ENCODE measurements at places on chromosomes 16 and 17.

DNA sequence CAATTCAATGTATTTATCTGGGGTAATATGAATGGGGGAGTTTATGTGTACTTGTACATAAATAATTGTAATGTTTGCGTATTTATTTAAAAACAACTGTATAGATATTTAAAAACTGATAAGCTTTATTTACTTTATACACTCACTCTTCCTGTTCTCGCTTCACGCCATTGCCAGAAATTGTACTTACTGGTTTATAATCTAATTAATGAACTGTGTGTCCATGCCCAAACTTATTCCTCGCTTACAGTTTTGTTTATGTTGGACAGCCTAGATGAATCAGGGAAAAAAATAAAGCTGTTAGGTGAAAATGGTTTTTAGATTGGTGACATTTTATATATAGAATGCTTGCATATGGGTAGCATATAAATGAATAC, 30.8 kb downstream of the AATF start:
- no peak for DNase-seq

GRCh38 chr16:47016700-47017133, 43.2 kb upstream of the DNAJA2 start:
- DNase-seq: no peak

- DNase-seq: peak; percentile 44
Measured at GRCh38 chr16:67993207-67994039, 5.9 kb downstream of the DPEP2 start.

DNA sequence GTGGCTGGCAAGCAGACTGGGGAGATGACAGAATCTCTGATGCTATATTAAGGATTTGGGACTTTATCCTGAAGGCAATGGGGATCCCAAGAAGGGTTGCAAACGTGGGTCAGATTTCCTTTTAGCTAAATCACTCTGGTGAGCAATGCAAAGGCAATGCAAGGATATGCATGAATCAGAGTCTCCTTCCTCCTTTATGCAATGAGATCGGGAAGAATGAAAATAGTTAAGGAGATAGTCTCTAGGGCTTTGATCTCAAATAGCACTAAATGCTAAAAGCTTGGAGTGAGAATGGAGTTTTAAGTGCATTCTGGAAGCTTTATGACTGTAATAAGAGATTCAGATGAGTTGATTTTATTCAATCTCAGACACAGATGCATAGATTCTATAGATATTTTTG, 27.2 kb upstream of the SHISA9 start:
- DNase-seq: no peak

DNA sequence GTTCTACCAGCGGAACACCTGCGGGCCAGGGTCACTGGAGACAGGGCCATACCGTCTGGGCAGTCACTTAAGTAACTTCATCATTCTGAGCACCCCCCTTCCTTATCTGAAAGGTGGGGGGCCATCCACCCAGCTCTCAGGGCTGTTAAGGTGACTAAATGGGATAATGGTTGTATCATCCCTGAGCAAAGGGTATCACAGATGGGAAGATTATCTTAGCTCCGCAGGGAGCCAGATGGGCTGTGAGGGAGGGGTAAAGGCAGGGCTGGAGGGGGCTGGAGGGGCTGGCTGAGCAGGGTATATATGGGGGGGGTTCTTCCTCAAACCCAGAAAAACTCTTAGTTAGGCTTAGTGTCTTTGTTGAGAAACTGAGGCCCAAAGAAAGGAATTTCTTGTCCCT, 2.9 kb upstream of the CACNA1G start:
- DNase-seq: no peak

DNA sequence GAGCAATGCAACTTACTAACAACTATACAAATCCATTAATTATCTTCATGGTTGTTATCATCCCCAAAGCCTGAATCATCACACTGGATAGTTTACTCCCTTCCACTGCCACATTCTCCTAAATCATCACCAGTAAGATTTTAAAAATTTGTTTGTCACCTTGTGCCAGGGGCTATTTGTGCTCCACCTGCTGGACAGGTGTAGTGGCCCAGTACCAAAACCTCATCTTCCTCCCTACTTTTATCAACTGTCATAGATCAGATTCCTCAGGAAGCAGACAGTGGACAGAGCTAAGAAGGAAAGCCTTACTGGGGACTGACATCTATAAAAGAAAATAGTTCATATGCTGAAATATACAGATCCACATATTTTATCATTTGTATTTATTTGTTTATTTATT, 280.4 kb downstream of the CDH11 start:
- no peak for DNase-seq

DNA sequence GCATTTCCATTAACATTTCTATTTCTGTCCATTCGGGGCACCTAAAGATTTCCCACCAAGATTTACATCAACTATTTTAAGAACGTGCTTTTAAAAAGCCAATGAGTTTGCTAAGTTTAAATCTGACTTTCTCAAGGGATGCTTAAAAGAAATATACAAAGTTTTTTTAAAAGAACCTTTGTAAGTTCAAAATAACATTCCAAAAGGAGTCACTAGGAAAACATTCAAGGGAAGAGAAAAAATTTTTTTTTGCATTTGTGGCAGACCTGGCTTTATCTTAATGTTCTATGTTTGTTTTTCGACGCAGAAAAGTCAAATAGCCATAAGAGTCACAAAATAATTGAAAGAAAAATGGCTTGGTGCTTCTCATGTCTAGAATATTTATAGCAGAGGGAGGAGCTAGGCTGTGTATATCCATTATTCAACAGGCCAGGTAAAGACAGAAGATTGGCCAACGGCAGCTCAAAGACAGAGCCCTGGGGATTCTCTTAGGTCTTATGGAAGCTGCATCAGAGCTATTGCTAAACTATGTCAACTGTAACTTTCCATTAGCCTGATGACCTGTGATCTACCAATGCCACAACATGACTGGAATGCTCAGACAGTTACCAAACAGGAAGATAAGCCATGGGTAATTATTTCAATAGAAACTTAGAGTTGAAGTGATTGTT, 37.8 kb upstream of the MYOCD start:
- DNase-seq: no peak

GRCh38 chr16:17970816-17971331, 365.7 kb downstream of the NPIPA8 start:
- no peak for DNase-seq

DNA sequence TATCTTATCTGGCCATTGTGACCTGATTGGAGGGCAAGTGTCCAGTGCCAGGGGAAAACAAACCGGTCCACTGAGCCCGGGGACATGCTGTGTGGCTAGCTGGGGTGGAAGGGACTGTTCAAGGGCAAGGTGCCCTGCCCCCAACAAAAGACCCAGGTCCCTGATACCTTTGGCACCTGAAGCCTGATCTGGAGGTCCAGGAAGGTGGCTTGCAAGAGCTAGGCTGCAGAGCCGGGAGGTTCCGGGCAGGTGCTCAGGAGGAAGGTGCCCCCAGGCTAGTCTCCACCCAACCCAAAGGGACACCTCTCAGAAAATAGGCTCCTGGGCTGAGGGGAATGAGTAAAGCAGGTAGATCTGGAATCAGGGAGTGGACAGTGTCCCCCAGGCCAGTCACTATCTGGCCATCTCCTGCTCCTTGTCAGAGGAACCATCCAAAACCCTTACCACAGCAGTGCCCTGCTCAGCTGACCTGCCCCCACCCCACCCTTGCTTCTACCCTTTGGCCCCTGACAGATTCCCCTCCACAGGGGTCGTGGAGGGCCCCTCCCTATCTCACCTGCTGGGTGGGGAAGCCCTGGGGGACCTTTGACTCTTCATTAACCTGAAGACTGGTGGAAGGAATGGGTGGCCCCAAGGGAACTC, 6.2 kb downstream of the NAT9 start:
- no peak for DNase-seq

DNA sequence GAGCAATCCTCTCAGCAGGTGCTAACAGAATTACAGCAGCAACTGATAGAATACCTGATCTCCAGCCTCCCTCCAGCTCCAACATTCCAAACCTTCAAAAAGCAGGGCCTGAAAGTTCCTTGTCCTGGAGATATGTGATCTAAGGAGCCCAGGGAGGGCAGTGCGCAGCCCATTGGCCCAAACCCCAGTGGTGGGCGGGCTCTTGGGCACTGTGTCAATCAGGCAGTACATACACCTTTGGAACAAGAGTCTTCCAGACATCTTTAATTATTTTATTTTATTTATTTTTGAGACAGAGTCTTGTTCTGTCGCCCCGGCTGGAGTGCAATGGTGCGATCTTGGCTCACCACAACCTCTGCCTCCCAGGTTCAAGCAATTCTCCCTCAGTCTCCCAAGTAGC, 24.2 kb downstream of the SLC12A3 start:
- DNase-seq: no peak

GRCh38 chr17:82794781-82795482, 43.1 kb downstream of the TBCD start:
- DNase-seq: no peak

- no peak for DNase-seq
Measured at GRCh38 chr16:1546430-1546829, 13.0 kb downstream of the TMEM204 start.

DNA sequence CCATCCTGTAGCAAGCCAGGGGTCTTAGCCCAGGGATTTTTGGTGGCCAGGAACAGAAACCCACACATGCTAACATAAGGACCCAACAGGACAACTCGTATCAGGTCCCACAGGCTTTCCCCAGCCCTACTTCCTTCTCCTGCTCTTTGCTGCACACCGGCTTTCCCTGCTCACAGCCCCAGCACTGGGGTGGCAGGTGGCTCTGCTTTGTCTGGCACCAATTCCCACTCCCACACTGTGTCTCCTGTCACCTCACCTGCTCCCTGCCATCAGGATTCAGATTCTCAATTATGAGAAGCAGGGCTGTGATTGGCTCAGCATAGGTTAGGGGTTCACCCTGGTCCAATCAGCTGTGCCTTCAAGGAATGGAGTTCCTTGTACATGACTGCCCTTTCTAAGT, 94.1 kb downstream of the TMEM132E start:
- no peak for DNase-seq

- DNase-seq: no peak
Measured at GRCh38 chr17:78672871-78673371, 95.7 kb upstream of the DNAH17 start.

DNA sequence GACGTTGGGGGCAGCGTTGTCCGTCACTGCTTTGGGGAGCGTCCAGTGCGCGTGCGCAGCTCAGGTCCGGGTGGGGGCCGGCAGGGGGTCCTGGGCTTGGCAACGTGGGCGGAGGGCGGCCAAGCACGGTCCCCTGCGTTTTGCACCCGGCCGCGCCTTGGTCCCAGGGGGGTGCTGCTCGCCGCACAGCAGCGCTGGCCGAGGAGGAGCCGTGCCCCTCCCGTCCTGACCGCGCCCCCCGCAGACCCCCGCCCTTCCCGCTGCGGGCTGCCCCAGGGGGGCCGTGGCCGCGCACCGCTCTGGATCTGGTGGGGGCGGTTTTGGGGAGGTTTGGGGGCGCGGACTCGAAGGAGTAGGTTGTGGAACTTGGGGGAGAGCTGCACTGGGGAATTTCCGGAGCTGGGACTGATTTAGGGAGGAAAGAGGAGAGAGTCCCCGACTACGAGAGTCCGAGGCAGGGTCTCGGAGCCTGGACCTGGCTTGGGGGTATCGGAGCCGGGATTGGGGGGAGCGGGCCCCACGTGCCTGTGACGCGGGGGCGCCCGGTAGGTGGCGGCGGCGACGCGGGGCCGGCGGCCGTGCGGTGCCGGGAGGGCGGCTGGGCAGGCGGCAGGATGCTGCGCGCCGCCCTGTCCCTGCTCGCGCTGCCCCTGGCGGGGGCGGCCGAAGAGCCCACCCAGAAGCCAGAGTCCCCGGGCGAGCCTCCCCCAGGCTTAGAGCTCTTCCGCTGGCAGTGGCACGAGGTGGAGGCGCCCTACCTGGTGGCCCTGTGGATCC, at the start of gene SLC9A5:
Gene SLC9A5 (plus strand): TSS at position 579 of the 777 bp plus-strand sequence. CDS start 36 bp downstream, at position 615.
- DNase-seq: no peak

DNA sequence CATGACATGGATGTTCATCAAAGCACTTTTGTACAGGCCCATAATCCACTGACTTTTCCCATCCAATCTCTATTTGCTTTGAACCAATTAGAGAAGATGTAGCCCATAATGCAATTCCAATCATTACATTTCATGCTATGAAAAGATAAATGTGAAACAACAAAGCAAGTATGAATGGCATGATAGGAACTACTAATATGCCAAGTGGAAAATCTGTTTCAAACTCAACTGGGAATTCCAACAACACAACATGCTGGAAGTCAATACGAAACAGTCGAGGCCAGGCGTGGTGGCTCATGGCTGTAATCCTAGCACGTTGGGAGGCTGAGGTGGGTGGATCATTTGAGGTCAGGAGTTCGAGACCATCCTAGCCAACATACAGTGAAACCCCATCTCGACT, 39.6 kb upstream of the TMEM97 start:
- DNase-seq: no peak

DNA sequence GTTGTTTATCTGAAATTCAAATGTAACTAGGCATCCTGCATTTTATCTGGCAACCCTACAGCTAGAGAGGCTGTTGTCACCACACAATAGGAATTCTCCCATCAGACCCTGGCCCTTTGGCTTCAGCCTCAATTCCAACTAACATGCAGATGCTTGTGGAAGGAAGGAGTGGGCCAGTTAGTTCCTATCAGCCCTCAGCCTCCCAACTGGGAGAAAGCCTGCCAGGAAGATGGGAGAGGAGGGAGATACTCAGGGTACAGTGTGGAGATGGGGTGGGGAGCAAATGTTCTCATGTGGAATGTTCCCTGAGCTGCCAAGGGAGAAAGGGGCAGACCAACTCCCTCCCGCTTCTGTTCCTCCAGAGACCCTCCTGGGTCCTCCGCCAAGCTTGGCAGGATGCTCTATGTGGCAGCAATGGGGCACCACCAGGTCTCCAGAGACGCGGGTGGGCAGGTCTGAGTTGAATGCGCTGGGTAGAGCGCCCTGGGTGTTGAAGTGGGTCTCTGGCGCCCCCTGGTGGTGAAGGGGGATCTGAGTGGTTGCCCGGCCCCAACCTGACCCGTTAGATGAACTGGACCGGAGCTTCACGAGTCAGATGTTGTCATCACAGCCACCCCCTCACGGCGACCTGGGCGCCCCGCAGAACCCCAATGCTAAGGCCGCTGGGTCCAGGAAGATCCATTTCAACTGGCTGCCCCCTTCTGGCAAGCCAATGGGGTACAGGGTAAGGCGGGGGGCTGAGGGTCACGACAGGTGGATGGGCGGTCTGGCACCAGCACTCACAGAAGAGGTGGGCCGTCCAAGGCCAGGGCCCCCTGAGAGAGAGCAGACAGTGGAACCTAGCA, 15.2 kb downstream of the GALK1 start:
- DNase-seq: peak; percentile 79

DNA sequence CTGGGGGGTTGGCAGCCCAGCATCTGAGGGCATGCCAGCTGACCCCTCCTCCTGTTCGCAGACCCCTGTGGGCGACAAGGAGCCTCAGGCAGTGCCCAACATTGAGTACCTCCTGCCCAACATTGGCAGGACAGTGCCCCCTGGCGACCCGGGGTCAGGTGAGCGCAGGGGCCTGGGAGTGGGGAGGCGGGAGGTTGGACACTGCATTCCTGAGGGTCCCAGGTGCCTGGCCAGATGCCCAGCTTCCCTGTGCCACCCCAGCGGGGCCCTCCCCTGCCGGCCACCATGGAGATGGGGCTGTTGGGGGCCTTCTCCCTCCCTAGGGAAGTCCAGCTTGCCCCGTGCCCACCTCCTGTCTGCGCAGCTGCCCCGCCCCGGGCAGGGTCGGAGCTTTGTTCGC, 70.1 kb downstream of the ARHGAP23 start:
- no peak for DNase-seq

Data from SHP77 (cell line).